ENCODE measurements at places on chromosomes 1 and 21. TPM values are rescaled to one million over a fixed set of nuclear protein-coding genes. Genes with fewer than 3 reads are reported as not detected.

DNA sequence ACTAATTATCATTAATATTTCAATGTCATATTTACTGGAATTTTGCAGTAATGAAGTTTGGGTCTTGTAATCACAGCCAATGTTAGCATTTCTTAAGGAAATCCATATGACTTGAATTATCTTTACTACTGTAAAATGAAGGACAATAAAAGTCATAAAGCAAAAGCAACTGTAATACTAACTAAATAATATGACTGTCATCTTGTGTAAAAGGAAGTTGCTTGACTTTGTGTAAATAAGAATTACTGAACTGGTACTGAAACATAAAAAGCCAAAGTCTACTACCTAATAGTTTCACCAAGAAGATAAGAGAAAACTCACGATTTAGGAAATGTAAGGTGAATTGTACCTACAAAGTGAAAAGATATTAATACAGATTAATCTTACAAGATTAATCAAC, 57.5 kb downstream of the ATP6V1G3 start:
- no peak for DNase-seq

- DNase-seq, result no peak
Measured at GRCh38 chr1:87200875-87201638, 127.6 kb upstream of the LMO4 start.

DNA sequence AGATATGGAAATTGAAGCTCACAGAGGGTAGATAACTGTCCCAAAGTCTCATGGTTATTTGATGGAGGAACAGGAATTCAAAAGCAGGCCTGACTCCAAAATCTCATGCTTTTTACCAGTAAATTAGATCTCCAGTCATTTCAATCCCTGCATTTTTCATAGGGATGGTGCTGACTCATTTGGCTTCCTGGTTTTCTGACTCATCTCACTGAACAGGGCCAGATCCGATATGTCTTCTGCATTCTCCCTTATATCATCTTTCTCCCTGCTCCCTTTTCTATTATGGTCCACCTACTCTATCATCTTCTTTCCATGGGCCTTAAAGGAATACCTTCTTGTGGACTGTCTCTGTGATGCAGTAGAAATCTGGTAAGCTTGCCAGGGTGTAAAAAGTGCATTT, 187.2 kb downstream of the FGGY start:
- DNase-seq, result no peak

- DNase-seq, result no peak
Measured at GRCh38 chr1:183806125-183806524, 1.2 kb downstream of the RGL1 start.

DNA sequence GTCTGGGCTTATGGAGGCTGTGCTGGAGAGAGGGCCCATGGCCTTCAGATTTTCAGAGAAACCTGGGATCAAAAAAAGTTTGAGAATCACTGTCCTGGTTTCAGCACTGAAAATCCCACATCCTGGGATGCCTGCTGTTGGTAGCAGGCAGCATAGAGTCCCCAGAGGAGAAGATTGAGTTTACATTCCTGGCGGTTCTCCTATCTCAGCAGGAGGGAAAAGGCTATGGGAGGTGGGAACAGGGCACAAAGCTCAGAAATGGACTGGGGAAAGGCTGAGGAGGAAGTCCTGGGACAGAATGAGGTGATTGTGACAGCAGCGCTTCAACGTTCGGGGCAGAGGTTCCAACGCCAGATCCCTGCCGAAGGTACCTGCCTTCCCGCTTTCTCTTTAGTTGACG, 103.4 kb downstream of the ETS2 start:
- no peak for DNase-seq

GRCh38 chr1:225548140-225548857, 104.6 kb downstream of the ENAH start:
- DNase-seq, result no peak

DNA sequence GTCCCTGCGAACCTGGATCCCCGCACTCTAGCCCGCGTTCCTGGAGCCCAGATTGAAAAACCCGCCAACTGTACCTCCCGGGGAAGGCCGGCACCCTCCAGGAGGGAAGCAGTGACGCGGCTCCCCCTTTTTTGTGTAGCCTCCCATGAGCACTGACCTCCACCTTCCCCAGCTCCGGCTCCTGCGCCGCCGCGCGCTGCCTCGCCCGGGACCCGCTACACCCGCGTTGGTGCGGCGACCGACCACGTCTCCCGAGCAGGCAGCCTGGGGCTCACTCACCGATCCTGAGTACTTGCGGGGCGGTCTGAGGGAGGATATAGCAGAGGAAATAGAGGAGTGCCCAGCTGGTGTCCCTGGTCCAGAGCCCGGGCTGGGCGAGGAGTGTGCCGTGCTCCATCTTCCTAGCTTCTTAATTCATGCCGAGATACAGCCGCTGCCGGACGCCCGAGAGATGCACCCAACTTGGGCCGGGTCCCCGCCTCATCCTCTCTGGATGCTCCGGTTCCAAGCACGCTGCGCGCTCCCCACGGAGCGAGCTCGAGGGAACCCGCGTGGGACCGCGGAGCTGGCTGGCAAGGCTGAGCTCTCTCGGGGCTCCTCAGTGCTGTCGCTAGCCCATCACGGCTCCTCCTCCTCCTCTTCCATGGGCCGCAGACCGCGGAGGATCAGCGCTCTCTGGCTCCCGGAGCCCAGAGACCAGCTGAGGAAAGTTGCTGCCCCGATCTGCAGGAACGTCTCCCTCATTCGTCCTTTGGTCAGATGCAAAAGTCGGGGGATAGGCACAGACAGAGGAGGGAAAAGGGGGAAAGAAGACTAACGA, 482 bp downstream of the GRIK1 start:
- no peak for DNase-seq

GRCh38 chr1:7218210-7218832, 433.1 kb downstream of the CAMTA1 start:
- DNase-seq, result no peak

- no peak for DNase-seq
Measured at GRCh38 chr21:41227357-41228005, 59.5 kb downstream of the BACE2 start.

GRCh38 chr1:53567851-53568250, 108.7 kb downstream of the DMRTB1 start:
- peak; percentile 80 for DNase-seq

GRCh38 chr1:66438062-66438461, 95.9 kb upstream of the SGIP1 start:
- no peak for DNase-seq

DNA sequence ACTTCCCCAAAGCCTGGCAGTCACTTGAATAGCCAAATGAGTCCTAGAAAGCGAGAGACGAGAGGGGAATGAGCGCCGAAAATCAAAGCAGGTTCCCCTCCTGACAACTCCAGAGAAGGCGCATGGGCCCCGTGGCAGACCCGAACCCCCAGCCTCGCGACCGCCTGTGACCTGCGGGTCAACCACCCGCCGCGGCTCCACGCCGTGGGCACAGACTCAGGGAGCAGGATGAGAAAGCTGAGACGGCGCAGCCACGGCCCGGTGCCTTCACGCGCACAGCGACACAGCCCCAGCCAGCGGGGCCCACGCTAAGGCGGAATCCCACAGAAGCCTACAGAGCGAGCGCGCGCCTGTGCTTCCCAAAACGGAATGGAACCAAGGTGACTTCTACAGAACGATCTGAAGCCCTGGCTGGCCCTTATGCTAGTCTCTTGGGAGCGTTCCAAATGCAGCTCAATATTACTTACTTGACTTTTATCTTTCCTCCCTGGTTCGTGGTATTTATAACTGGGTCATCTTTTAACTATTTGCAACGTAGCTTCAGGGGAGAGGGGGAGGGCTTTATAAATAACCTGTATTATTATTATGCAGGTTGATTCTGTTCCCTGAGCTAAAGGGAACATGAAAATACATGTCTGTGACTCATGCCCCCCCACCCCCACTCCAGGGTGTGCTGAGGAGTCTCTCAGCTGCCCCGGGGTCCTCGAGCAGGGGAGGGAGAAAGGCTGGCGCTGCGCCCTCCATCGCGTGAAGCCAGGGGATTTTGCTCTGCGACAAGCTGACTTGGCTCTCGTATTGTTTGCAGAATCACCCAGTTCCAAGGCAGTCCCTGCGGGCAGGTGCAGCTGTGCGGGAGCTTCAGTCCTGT, 1.7 kb downstream of the TSPEAR start:
- peak; percentile 87 for DNase-seq

DNA sequence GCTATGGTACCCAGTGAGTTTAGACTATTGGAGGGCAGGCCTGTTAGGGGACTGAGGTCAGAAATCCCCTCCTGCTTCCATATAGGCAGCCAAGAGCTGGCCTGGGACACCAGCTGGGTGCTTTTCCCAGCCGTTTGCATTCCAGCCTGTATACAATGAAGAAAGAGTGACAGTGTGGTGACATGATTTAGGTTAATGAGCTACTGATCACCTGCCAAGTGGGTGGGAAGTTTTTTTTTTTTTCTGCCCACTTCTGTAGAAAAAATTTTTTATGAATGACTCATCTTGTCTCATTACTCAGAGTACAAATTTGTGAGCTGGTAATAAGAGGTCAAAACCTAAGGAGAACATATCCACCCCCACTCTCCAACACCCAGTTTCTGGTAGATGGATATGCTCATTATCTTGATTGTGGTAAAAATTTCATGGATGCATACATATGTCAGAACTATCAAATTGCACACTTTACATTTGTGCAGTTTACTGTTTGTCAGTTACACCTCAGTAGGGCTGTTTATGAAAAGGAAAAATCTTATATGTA, 16.4 kb upstream of the CGN start:
- DNase-seq, result no peak

DNA sequence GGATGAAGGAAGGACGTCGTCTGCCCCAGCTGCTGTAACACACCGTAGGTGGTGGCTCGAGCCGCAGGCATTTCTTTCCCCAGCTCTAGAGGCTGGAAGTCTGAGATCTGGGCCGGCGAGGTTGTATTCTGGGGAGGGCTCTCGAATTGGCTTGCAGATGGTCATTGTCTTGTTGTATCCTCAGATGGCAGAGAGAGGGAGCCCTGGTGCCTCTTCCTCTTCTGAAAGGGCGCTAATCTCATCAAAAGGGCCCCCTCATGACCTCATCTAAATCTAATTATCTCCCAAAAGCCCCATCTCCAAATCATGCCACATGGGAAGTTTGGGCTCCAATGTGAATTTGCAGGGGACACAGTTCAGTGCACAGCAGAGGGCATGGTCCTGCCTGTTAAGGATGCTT, 109.0 kb downstream of the SIK1 start:
- DNase-seq, result no peak

- DNase-seq, result no peak
Measured at GRCh38 chr1:184802354-184803179, 47.9 kb upstream of the EDEM3 start.

DNA sequence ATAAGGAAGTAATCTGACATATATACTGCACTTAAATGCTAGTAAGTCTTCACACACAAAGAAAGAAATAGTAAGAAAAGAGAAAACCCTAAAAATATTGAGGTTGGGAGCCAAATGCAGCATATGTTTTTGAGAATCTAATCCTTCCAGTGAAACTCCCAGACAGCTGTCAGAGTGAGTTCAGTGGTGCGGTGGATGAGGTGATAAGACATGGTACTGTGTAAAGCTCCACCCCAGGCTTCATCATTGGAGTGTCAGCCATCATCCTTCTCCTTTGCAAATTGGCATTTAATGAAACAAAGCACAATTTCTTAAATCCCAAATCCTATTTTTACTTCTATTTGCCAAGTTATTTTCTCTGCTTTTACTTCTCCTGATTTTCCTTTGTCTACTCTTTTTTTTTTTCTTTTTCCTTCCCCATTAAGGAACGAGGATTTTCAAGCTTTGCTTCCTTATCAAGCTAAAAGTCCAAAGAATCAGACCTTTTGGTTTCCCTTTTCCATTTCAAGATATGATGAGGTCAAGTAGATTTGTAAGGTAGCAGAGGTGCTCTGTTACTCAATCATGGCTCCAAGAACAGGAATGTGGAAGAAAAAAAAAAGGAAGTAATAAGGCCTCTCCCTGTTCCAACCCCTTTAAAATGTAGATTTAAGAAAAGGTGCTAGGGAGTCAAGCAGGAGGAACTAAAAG, 343.3 kb downstream of the SETD4 start:
- DNase-seq, result no peak

DNA sequence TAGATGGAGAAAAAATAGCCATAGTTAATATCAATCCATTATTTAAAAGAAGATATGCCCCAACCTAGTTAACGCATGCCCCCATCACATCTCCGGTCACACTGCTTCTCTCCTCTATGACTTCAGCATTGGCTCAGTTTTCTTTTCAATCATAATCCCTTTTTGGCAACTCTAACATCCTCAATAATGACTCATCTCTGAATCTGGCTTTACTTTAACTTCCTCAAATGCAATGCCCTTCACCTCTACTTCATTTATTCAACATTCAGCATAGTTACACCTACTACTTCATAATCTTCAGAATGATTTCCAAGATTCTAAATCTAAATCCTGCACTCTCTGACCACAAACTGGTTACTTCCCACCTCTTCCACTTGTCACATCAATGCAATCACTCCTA, 417.3 kb downstream of the USH2A start:
- DNase-seq, result no peak

GRCh38 chr1:156394835-156395461, 25.9 kb downstream of the RHBG start:
- DNase-seq, result no peak

DNA sequence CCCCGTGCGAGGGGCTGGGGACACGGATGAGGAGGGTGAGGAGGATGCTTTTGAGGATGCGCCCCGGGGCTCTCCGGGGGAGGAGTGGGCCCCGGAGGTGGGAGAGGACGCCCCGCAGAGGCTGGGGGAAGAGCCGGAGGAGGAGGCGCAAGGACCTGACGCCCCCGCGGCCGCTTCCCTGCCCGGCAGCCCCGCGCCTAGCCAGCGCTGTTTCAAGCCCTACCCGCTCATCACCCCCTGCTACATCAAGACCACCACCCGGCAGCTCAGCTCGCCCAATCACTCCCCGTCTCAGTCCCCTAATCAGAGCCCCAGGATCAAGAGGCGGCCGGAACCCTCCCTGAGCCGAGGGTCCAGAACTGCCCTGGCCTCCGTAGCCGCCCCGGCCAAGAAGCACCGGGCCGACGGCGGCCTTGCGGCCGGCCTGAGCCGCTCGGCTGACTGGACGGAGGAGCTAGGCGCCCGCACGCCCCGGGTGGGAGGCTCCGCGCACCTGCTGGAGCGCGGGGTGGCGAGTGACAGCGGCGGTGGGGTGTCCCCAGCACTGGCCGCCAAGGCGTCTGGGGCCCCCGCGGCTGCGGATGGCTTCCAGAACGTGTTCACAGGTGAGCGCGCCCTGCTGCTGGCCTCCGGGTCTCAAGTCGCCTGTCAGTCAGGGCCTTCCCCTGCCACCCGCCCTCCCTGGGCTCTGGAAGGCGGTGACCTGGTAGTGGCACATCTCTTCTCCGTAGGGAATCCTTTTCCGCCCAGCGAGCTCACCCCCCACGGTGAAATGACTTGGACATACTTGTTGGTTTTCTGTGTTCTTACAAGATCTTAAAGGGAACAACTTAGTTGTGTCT, 1.7 kb downstream of the FMN2 start:
- DNase-seq, result no peak

GRCh38 chr1:230610589-230610988, 31.7 kb upstream of the COG2 start:
- DNase-seq, result no peak

Gene SLC25A34
- 2.2 TPM for total RNA-seq

Gene LMX1A
- total RNA-seq, result 0.32 TPM

Gene VAV3
- total RNA-seq, result 11.4 TPM

Gene PYHIN1
- 1.4 TPM for total RNA-seq

Gene THEM5
- not detected for total RNA-seq

Gene NPHS2
- not detected for total RNA-seq

Gene KPRP
- not detected for total RNA-seq

Gene FCAMR
- not detected for total RNA-seq

Gene AMPD2
- 63.1 TPM for total RNA-seq
